ENCODE measurements at places on chromosomes 3 and 15. TPM values are rescaled to one million over a fixed set of nuclear protein-coding genes. Genes with fewer than 3 reads are reported as not detected.

GRCh38 chr3:37266809-37267208 is 92.4 kb upstream of the LRRFIP2 start:
- DNase-seq = no peak

- DNase-seq = no peak
Measured at GRCh38 chr3:180011927-180012326, 24.8 kb downstream of the PEX5L start.

The CFAP100 gene
- total RNA-seq = not detected

DNA sequence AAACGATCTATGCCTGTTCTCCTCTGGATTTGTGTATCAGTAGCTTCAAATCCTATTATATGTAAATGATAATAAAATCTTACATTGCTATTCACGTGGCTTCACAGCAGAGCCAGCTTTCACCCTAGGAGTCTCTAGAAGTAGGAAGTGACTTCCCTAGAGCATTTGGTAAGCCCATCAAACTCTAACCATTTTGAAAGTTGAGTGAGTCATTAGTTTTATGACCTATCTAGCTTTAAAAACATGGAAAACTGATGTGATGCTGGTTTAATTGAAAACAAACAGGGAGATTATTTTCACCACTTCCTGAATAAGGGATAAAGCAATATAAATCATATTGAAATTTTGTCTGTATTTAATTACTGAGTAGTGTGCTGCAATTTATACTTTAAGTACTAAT is 275.2 kb downstream of the EPHA6 start:
- no peak for DNase-seq

DNA sequence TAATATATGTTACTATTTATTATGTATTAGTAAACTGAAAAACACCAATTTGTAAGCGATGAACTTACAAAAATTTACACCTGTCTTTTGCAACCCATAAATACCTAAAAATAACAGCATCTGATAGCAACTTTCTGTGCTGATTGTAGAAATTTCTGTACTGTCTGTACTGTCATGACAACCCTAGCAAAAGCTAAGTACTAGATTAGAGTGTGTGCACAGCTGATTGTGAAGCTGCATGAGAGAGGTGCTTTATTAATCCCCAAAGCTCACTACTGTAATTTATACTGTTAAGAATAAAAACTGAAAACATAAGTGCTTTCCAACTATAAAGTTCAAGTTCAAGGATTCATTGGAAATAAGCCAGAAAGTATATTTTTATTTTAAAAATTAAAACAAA is 815 bp downstream of the BCL2A1 start:
- no peak for DNase-seq

DNA sequence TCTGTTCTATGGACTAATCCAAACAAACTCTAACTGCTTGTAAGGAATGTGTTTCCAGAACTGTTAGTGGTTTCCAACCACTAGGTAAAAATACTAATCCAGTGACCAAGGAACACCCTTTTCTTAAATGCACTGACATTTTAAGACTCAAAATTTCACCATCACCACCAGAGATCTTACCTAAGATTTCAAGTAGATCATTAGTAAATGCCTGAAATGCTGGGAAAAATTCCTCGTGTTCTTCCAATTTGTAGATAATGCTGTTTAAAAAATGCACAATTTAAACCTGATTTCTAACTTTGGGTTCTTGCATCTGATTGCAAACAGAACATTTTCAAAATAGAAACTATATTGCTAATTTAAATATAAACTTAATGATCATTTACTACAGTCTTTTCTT is 63.4 kb downstream of the ESYT3 start:
- no peak for DNase-seq

The IL16 gene
- total RNA-seq = 18.5 TPM

Data from ureter (tissue), 1 donor.